Peyer's patch (tissue), 4 donors: ENCODE measurements at places on chromosomes 12 and 14. TPM values are rescaled to one million over a fixed set of nuclear protein-coding genes. Genes with fewer than 3 reads are reported as not detected.

GRCh38 chr12:34405286-34406227 lies 383.3 kb downstream of the ALG10 start:
- peak; percentile 5 for DNase-seq

GRCh38 chr12:95882080-95882479 lies 23.3 kb downstream of the SNRPF start:
- DNase-seq = no peak

DNA sequence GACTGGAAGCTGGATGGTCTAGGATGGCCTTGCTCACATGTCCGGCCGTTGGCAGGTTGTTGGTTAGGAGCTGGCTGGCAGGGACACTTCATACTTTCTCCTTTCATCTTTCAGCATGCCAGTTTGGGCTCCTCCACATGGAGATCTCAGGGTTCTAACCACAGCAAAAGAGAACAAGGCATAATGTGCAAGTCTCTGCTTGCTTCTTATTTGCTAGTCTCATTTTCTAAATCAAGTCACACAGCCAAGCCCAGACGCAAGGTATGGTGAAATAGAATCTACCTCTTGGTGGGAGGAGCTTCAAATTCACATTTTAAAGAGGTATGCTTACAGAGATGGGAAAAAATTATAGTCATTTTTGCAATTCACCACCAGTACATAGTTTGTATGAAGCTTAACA lies 69.1 kb upstream of the NAP1L1 start:
- no peak for DNase-seq

GRCh38 chr12:1173781-1174617 lies 183.0 kb downstream of the ERC1 start:
- DNase-seq = no peak

- DNase-seq = no peak
These were observed 62.2 kb upstream of the WSCD2 start for GRCh38 chr12:108066583-108067577.

DNA sequence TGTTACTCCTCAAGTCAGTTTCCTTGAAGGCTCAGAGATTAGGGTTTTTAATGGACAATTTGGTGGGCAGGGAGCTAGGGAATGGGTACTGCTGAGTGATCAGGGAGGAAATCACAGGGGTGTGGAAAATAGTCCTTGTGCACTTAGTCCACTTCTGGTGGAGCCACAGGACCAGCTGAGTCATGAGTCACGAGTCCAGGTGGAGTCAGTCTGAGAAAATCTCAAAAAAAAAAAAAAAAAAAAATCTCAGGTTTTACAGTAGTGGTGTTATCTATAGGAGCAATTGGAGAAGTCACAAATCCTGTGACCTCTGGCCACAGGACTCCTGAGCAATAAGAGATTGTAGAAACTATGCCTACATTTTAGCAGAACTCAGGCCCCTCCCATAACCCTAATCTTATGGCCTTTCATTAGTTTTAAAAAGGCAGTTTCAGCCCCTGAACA lies 28.2 kb upstream of the AMN1 start:
- DNase-seq = no peak

DNA sequence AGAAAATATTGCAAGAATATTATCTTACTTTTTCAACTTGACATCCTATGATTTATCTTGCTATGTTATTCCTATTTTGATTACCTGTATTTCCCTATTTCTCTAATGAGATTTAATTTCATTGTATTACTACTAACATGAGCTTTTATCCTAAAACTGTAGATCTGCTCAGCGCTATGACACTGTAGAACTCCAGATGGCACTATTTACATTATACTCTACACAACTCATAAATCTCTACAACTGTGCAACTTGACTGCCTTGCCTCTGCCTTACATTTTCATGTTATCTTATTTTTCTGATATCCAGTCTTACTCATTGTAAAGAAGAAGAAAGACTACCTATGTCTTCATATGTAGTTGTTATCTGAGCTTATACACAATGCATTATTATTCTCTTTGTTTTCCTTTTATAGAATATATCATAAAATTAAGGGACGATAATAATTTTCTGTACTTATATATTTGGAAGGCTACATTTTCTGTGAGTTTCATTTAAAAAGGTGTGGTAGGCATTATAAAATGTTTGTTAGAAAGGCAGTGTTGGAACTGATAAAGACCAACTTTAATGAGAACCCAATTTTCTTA lies 24.1 kb downstream of the NUP37 start:
- DNase-seq = no peak

- no peak for DNase-seq
These were observed 29.5 kb downstream of the BMP4 start for GRCh38 chr14:53927171-53927570.

The ANKRD52 gene
- 40.8 TPM for total RNA-seq

The HVCN1 gene
- 5.2 TPM for total RNA-seq

The CFAP54 gene
- total RNA-seq = not detected

The BBOF1 gene
- 5.3 TPM for total RNA-seq

The AREL1 gene
- 95.6 TPM for total RNA-seq
